ENCODE measurements at places on chromosomes 7 and 10. TPM values are rescaled to one million over a fixed set of nuclear protein-coding genes. Genes with fewer than 3 reads are reported as not detected.

GRCh38 chr10:86252556-86252955, 114.0 kb downstream of the GRID1 start:
- H3K27ac ChIP-seq: no peak overlapping the region
- no peak for DNase-seq
- H3K27me3 ChIP-seq: no peaks in the 10 kb centered on the region
- H3K36me3 ChIP-seq: no peaks in the 10 kb centered on the region

The ITGA8 gene
- total RNA-seq: not detected

DNA sequence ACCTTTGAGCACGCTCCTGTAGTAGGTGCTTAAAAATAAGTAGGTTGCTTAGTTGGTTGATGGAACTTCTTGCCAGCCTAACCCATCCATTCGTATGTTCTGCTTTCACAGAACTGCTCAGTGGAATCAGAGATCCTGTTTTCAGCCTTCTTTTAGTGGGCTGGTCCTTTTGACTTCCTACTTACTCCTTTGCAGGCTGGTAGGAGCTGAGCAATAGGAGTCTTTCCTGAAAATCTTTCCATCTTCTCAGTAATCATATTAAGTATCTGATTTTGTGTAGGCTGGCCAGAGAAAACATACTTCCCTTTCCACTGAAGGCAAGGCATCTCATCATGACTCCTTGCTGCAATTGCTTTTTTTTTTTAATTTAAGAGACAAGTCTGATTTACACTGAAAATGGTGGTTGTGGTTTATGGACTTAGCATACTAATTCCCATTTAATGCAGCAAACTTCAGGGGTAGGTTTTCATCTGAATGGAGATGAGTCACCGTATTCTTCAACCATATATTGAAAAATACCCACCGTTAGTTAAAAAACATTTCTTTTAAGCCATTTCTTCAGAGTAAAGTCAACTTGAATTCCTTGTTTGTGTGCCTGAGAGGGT, 208.0 kb downstream of the ZNF365 start:
- peaks cover 8% of the 10 kb centered on the region for H3K4me1 ChIP-seq
- peaks cover 17% of the 10 kb centered on the region for H3K27me3 ChIP-seq
- no peaks in the 10 kb centered on the region for H3K36me3 ChIP-seq
- DNase-seq: no peak
- H3K4me3 ChIP-seq: no peak overlapping the region
- H3K27ac ChIP-seq: no peak overlapping the region

The GLCCI1 gene
- 27.9 TPM for total RNA-seq

DNA sequence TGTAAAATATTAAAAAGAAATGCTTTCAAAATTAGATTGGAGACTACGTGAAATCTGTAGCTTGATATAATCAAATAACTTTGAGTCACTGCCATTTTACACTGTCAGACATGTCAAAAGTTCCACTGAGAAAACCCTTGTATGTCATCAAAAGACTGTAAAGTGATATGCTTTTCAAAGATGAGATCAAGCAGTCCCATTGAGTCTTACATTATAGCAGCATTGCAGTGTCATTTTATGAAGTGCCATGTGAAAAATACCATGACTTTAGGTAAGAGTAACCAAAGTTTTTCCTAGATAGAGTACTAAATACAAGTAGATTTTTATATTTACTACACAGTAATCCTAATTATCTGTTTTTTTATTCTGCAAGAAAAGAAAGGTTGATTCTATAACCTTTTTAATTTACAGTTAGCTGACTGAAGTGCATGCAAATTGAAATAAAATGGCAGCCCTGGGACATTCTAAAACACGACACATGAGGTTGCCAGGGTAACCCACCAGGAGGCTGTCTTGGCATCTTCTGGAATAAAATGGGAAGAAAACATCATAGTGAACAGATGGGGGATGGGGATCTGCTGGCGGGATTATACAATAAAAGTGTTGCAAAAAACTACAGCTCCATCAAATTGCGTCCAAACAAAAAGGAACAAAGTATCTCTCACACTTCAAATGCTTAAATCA, 91.3 kb upstream of the TMEM106B start:
- no peaks in the 10 kb centered on the region for H3K36me3 ChIP-seq
- no peaks in the 10 kb centered on the region for H3K4me1 ChIP-seq
- no peak overlapping the region for H3K4me3 ChIP-seq
- H3K27ac ChIP-seq: no peak overlapping the region
- DNase-seq: no peak

- DNase-seq: no peak
- peaks cover 3% of the 10 kb centered on the region for H3K27me3 ChIP-seq
- no peaks in the 10 kb centered on the region for H3K36me3 ChIP-seq
- no peaks in the 10 kb centered on the region for H3K4me1 ChIP-seq
- no peak overlapping the region for H3K4me3 ChIP-seq
These were observed 152.3 kb upstream of the GPR26 start for GRCh38 chr10:123513870-123514269.

The TAS2R4 gene
- 0.94 TPM for total RNA-seq

DNA sequence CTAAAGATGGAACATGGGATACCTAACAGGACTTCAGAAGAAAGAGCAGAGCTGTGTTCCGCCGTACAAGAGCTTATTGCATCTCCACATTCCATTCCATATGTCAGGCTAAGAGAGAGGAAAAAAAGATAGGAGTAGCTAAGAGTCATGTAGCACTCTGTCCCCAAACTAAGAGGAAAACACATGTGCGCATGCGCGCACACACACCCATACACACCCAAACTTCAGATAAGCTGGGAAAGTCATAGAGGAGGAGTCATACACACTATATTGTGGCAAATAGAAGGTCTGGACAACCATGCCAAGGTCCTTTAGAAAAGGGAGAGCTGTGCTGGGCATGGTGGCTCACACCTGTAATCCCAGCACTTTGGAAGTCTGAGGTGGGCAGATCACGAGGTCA, 132.4 kb downstream of the RAB11FIP2 start:
- H3K4me3 ChIP-seq: no peak overlapping the region
- no peaks in the 10 kb centered on the region for H3K36me3 ChIP-seq
- H3K27me3 ChIP-seq: peaks cover 7% of the 10 kb centered on the region
- no peak overlapping the region for H3K27ac ChIP-seq

The CUZD1 gene
- total RNA-seq: 2.5 TPM

The GPR85 gene
- not detected for total RNA-seq
